ENCODE measurements at places on chromosomes 2 and 18.

DNA sequence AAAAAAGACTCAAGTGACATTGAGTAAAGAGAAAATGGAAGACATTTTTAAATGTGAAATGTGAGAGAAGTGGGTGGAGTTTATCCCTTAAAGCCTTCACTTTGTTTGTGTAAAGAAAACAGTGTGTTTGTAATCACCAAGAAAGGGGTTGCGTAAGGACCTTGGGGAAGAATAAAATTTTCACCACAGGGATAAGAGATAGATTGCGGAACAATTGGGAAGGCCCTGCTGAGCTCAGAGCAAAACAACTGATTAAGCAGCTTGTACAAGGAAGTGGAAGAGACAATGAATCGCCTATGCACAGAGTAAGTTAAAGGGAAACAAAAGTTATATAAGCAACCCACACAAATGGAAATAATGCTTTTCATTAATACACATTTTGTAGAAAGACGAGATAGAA lies 327.7 kb downstream of the RAD51AP2 start:
- DNase-seq: no peak

GRCh38 chr18:60910534-60910933 lies 422.7 kb upstream of the CDH20 start:
- no peak for DNase-seq

- no peak for DNase-seq
Measured at GRCh38 chr2:189014449-189015138, 40.4 kb downstream of the COL3A1 start.

GRCh38 chr2:173359231-173359630 lies 4.6 kb downstream of the CDCA7 start:
- DNase-seq: no peak

DNA sequence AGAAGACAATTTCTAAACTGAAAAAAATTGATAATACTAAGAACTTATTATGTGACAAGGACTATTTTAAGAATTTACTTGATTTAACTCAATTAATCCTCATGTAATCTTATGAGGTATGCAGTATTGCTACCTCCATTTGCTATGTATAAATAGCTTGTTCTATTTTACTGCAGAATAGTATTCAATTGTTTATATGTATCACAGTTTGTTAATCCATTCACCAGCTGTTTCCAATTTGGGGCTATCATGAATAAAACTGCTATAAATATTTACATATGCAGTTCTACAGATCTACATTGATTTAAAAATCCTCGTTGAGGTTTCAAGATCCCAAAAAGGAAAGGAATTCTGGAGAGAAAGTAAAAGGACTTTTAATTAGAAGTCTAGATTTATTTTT lies 54.8 kb upstream of the DOCK10 start:
- DNase-seq: no peak

DNA sequence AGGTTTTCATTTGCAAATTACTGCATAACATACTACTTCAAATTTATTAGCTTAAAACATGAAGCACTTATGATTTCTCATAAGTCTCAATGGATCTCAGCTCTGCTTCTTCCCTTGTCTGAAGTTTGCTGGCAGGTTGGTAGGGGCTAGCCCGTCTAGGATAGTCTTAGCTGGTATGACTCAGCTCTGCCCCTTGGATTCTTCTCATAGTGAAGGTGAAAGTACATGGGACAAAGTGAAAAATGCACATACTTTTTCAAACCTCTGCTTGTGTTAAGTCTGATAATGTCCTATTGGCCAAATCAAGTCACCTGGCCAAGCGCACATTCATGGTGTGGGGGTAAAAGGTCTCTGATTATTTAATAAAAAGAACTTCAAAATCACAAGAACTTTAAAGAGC lies 184.8 kb upstream of the VWC2L start:
- DNase-seq: no peak
